ENCODE measurements at places on chromosomes 12 and 14.

DNA sequence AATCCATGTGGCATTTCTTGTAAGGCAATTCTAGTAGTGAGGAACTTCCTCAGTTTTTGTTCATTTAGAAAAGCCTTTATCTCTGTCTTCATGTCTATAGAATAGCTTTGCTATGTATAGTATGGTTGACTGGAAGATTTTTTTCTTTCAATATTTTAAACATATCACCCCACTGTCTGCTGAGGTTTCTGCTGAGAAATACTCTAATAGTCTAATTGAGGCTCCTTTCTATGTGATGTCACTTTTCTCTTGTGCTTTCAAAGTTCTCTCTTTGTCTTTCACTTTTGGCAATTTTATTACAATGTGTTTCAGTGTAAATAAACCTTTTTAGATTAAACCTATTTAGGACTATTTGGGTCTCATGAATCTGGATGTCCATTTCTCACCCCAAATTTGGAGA is 192.8 kb downstream of the PDZRN4 start:
- no peak for DNase-seq

- no peak for DNase-seq
These were observed 28.2 kb downstream of the DACT1 start for GRCh38 chr14:58665773-58666500.

GRCh38 chr12:25972783-25973182 is 14.3 kb downstream of the RASSF8 start:
- no peak for DNase-seq

- DNase-seq = no peak
These were observed 201.2 kb upstream of the SFSWAP start for GRCh38 chr12:131509701-131510100.
